ENCODE measurements at places on chromosomes 1 and 21.

DNA sequence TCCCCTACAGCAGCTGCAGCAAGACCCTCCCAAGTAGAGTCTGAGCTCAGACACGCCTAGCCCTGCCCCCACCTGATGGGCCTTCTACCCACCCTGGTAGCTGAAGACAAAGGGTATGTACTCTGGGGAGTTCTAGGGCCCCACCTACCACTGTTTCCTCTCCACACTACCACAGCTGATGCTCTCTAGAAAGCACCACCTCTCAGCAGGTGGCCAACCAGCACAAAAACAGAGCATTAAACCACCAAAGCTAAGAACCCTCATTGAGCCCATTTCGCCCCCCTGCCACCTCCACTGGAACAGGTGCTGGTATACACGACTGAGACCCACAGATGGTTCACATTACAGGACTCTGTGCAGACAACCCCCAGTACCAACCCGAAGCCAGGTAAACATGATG is 258.9 kb downstream of the SETD4 start:
- no peaks in the 10 kb centered on the region for H3K36me3 ChIP-seq
- no peak overlapping the region for H3K4me3 ChIP-seq
- H3K27me3 ChIP-seq: peaks cover 11% of the 10 kb centered on the region
- peak overlapping the region; percentile 26 for H3K27ac ChIP-seq
- DNase-seq: no peak

DNA sequence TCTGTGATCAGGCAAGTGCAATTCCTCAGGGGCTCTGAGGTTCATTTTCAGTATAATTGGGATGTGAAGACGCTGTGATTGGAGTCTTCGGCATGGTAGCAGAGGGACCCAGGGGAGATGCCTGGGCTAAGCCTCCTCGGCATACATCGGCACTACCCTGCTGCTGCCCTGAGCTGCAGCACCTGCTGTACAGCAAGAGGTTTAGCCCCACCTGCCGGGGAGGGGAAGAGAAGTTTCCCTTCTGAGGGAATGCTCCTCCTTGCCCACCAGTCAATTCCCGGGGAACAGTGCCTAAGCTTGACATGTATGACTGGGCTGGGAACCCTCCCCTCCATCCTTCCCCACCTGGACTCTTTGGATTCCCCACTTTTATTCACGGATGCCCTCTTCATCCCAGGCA is 24.9 kb downstream of the CNIH3 start:
- H3K27ac ChIP-seq: no peak overlapping the region
- no peak overlapping the region for H3K4me3 ChIP-seq
- H3K27me3 ChIP-seq: peaks cover 15% of the 10 kb centered on the region
- H3K36me3 ChIP-seq: no peaks in the 10 kb centered on the region

GRCh38 chr1:110035236-110035752 is 870 bp downstream of the STRIP1 start:
- no peak for DNase-seq
- peak overlapping the region; percentile 86 for H3K27ac ChIP-seq
- peaks cover 22% of the 10 kb centered on the region for H3K36me3 ChIP-seq
- H3K4me3 ChIP-seq: peak overlapping the region; percentile 91

- H3K27me3 ChIP-seq: no peaks in the 10 kb centered on the region
- H3K36me3 ChIP-seq: peaks cover 3% of the 10 kb centered on the region
- H3K27ac ChIP-seq: peak overlapping the region; percentile 66
- H3K4me1 ChIP-seq: peaks cover 41% of the 10 kb centered on the region
Measured at GRCh38 chr1:18921516-18922251, 19.3 kb upstream of the ALDH4A1 start.

DNA sequence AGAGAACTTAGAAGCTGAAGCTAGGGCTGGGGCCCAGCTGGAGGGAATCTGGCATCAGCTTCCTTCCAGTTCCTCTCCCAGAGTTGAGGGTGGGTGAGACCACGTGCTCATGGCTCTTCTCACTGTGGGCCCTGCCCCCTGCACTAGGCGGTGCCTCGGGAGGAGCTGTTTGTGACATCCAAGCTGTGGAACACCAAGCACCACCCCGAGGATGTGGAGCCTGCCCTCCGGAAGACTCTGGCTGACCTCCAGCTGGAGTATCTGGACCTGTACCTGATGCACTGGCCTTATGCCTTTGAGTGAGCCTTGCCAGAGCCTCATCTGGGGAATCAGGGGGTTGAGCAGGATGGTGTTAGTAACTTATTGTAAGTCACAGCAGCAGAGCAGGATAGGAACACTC is 16.1 kb downstream of the AKR1A1 start:
- no peak for DNase-seq
- H3K36me3 ChIP-seq: peaks cover 33% of the 10 kb centered on the region
- no peaks in the 10 kb centered on the region for H3K27me3 ChIP-seq
- H3K4me1 ChIP-seq: no peaks in the 10 kb centered on the region

DNA sequence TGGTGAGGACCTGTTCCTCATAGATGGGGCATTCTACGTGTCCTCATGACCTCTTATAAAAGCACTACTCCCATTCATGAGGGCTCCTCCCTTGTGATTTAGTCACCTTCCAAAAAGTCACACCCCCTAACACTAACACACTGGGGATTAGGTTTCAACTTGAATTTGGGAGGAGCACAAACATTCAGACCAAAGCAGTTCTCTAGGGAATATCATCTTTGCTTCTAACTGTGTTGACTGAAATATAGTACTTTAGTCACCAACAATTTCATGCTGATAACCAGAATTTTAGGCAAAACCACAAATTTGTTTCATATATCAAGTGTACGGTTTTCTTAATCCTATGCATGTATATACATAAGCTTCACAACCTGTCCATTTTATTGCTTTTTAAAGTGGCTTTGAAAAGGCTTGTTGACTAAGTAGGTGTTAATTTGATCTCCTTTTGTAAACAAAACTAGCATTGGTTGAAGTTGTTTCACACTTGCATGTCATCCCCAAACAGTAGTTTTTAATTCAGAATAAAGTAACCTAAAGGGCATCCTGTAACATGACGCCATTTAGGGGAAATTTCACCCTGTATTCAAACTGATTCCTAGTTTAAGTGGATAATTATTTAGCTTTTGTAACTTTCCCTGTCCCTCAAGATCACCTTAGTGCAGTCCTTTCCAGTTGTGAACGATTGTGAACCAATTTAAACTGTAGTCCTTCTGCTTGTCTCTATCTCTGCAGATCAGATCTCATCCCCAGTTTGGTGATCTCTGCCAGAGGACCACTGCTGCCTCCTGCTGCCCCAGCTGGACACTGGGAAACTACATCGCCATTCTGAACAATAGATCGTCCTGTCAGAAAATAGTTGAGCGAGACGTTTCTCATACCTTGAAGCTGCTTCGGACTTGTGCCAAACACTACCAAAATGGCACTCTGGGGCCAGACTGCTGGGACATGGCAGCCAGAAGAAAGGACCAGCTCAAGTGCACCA is 141.1 kb downstream of the TLR5 start:
- H3K27ac ChIP-seq: no peak overlapping the region
- H3K4me3 ChIP-seq: no peak overlapping the region
- no peaks in the 10 kb centered on the region for H3K4me1 ChIP-seq
- no peak for DNase-seq

DNA sequence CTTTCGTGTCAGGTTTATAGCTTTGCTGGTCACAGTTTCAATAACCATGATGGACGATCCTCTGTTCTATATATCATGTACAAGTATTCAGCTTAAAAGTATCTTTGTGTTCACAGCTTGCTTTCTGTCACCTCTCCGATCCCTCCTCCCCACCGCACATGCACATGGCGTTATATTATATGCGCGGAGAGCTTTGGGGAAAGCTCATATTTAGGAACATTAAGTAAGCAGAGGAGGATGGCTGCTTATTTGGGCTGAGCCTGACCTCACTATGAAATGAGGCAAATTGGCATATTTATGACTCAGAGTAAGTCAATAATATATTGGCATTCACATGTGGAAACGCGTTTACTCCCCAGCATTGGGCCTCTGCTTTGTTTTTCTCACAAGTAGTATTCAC is 360.5 kb downstream of the HLX start:
- H3K4me1 ChIP-seq: no peaks in the 10 kb centered on the region
- peaks cover 2% of the 10 kb centered on the region for H3K27me3 ChIP-seq
- no peaks in the 10 kb centered on the region for H3K36me3 ChIP-seq

GRCh38 chr1:10326251-10326650 is 72.6 kb upstream of the PGD start:
- H3K27ac ChIP-seq: no peak overlapping the region
- DNase-seq: no peak
- H3K36me3 ChIP-seq: peaks cover 17% of the 10 kb centered on the region
- H3K4me3 ChIP-seq: no peak overlapping the region
- H3K4me1 ChIP-seq: peaks cover 15% of the 10 kb centered on the region
- no peaks in the 10 kb centered on the region for H3K27me3 ChIP-seq

DNA sequence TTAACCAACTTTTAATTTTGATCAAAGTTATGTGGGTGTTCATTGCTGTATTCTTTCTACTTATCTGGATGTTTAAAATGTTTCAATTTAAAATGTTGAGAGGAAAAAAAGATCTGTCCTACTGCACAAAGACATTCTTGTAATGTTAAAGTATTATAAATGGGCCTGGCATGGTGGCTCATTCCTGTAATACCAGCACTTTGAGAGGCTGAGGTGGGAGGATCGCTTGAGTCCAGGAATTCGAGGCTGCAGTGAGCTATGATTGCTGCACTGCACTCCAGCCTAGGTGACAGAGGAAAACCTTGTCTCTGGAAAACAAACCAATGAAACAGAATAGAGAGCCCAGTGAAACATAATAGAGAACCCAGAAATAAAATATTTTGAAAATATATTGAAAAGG is 65.5 kb upstream of the LRRC8B start:
- H3K27me3 ChIP-seq: peaks cover 63% of the 10 kb centered on the region
- H3K4me1 ChIP-seq: peaks cover 17% of the 10 kb centered on the region
- DNase-seq: no peak
- H3K27ac ChIP-seq: no peak overlapping the region

DNA sequence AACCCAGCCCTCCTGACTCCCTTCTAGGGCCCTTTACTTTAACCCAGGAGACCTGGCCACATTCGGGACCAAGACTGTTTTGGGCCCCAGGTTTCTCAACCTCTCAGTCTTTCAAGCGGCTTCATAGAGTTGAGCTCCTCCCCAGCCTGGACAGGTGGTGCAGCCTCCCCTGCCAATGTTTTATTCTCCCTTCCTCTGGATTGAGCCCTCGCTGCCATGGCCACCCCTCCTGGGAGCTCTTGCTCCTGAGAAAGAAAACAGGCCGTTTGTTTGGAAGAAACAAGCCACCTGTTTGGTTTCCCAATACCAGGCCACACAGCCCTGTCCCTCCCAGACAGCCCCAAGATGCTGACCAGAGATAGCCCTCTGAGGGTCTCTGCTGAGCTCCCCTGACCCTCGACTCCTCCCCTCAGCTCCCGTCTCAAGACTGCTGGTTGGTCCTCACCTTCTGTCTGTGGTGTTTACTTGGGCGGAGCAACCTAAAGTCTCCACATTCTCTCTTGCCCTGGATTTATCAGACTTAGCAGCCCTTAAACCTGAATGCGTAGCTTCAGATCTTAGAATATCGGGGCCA is 3.3 kb downstream of the TMEM51 start:
- no peak for DNase-seq
- peaks cover 3% of the 10 kb centered on the region for H3K36me3 ChIP-seq
- peaks cover 32% of the 10 kb centered on the region for H3K27me3 ChIP-seq

GRCh38 chr1:56838759-56839158 is 15.8 kb upstream of the C8A start:
- H3K27ac ChIP-seq: no peak overlapping the region
- H3K4me3 ChIP-seq: no peak overlapping the region
- no peak for DNase-seq
- no peaks in the 10 kb centered on the region for H3K4me1 ChIP-seq
- no peaks in the 10 kb centered on the region for H3K27me3 ChIP-seq

DNA sequence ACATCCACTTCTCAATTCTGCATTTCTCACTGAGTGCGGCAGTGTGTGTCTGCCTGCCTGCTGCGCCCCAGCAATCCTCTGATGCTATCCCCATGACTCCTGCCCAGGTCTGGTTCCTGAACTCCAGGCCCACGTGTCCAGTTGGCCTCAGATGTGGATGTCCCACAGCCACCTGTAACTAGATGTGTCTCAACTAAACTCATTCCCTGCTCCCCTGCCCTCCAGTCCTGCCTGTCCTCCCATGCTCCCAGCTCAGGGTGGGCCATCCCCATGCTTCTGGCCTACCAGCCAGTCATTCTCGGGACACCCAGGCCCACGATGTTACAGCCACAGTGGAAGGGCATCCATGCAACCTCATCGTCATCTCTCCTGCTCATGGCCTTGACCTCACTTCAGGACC is 76.8 kb downstream of the STUM start:
- H3K4me3 ChIP-seq: no peak overlapping the region
- H3K4me1 ChIP-seq: peaks cover 18% of the 10 kb centered on the region
- no peak for DNase-seq
- peaks cover 1% of the 10 kb centered on the region for H3K27me3 ChIP-seq
- no peak overlapping the region for H3K27ac ChIP-seq

GRCh38 chr1:112247036-112247597 is 148.9 kb upstream of the CTTNBP2NL start:
- DNase-seq: no peak
- H3K36me3 ChIP-seq: no peaks in the 10 kb centered on the region
- no peak overlapping the region for H3K4me3 ChIP-seq
- no peak overlapping the region for H3K27ac ChIP-seq

GRCh38 chr1:14778898-14779865 is 180.7 kb downstream of the KAZN start:
- no peak overlapping the region for H3K4me3 ChIP-seq
- no peak overlapping the region for H3K27ac ChIP-seq
- peaks cover 8% of the 10 kb centered on the region for H3K4me1 ChIP-seq
- DNase-seq: peak; percentile 19
- no peaks in the 10 kb centered on the region for H3K27me3 ChIP-seq
- no peaks in the 10 kb centered on the region for H3K36me3 ChIP-seq

- peaks cover 5% of the 10 kb centered on the region for H3K4me1 ChIP-seq
- H3K36me3 ChIP-seq: no peaks in the 10 kb centered on the region
- no peak overlapping the region for H3K4me3 ChIP-seq
- no peak for DNase-seq
- no peak overlapping the region for H3K27ac ChIP-seq
Measured at GRCh38 chr1:231139125-231139649, 22.7 kb upstream of the TRIM67 start.

DNA sequence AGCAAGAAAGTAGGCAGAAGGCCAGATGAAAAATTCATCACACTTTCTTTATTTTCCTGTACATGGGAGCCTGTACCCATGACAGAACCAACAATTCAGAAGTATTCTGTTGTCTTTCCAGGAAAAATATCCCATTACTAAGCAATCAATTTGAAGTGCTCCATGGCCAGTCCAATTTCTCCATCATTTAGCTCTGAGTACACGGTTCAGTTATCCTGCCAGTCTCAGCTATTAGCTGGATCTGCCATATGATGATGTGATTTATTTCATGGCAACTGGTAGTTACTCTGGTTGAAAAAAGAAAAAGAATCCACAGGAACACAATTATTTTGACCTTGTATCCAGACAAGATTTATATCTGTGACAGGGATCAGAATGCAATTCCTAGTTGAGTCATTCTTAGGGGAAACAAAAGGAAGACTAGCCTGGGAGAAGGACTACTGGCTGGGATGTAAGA is 70.6 kb upstream of the GORAB start:
- no peak overlapping the region for H3K27ac ChIP-seq
- H3K36me3 ChIP-seq: no peaks in the 10 kb centered on the region
- H3K27me3 ChIP-seq: no peaks in the 10 kb centered on the region
- no peak overlapping the region for H3K4me3 ChIP-seq
